ENCODE measurements at places on chromosomes 16 and 17.

DNA sequence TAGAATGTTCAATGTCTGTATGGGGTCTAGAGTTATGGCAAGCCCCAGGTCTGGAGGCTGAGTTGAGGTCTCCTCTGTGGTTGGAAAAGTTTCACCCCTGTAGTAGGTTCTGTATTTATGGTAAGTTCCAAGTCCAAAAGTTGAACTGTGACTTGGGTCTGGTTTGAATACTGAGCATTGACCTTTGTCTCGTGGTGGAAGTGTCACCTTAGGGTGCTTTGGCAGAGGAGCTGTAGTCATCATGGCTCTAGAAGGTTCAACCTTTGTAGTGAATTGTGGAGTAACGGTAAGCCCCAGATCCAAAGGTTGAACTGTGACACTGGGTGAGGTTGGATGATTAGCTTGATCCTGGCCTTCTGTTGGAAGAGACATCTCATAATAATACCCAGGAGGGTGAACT, 17.6 kb downstream of the RDM1 start:
- no peak for DNase-seq

- DNase-seq, result no peak
These were observed 529.1 kb downstream of the HS3ST4 start for GRCh38 chr16:26220894-26221293.

DNA sequence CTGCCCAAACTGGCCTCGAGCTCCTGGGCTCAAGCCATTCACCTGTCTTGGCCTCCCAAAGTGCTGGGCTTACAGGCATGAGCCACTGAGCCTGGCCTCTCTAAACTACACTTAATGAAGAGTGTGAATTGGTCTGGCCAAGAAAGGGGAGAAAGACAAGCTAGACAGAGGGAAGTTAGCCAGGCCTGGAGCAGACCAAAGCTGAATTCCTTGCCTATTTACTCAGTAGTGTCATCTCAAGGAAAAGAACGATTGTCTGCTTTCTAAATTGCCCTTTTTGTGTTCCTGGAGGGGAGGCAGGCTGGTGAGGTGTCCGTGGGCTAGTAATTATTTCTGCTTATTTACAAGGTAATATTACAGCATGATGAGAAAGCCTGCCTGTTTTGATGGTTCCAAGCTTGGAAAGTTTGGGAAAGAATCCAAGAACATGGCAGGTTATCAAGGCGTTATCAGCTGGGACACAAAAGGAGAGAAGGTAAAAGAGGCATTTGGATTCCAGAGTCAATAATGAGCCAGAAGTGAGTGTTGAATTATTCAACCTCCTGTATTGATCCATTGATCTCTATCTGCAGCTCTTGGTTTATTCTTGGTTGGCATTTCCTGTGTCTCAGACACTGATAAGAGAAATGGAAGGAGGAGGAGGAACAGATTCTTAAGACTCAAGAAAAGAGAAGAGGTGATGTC, 6.3 kb upstream of the CBFB start:
- no peak for DNase-seq

DNA sequence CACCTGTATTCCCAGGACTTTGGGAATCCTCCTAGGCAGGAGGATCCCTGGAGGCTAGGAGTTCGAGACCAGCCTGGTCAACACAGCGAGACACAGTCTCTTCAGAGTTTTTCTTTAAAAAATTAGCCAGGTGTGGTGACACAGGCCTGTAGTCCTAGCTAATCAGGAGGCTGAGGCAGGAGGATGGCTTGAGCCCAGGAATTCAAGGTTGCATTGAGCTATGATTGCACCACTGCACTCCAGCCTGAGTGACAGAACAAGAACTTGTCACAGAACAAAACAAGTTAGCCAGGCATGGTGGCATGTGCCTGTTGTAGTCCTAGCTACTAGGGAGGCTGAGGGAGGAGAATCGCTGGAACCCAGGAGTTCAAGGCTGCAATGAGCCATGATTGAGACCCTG, 24.8 kb downstream of the ANKRD40 start:
- no peak for DNase-seq

DNA sequence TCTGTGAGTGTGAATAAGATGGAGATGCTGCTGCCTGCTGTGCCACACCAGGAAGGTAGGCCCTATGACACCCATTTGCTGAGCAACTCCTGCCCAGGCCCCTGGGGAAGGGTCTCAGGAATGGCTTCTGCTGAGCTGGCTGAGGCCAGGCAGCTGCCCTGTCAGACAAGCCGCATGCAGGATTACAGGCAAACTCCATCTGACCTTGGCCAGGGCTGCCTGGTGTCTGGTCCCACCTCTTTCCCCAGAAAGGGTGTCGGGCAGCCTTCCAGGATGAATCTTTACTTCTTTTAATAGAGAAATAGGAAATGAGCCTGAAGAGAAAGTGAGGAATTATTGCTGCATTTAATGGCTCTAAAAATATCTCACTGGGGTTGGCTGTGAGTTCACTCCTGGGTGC, 182.5 kb downstream of the IRX5 start:
- DNase-seq, result no peak

- DNase-seq, result no peak
These were observed 155.7 kb upstream of the C17orf78 start for GRCh38 chr17:37219876-37220606.

- DNase-seq, result no peak
These were observed 15.3 kb upstream of the RPTOR start for GRCh38 chr17:80529104-80529903.

- no peak for DNase-seq
These were observed 47.0 kb downstream of the SLC7A5 start for GRCh38 chr16:87822108-87822970.

DNA sequence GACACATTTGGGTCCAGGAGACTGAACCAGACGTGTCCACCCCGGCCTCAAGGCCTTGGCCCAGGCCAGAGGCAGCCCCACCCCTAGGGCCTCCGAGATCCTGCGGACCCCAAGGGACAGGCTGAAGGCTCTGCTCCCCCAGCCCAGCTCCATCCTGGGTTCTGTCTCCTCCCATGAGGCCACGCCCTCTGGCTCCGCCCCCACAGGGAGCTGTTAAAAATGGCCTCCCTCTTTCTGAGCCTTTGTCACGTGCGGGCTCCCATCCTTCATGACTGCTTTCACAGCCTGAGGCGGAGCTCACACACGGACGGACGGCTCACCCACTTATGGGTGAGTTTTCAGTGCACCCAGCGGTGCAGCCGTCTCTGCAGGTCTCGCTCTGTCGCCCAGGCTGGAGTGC, 6.5 kb upstream of the CACNA1H start:
- no peak for DNase-seq

GRCh38 chr16:1494711-1495110, 1.6 kb downstream of the TELO2 start:
- DNase-seq, result no peak

- no peak for DNase-seq
These were observed 46.9 kb downstream of the CUEDC1 start for GRCh38 chr17:57908278-57908677.

DNA sequence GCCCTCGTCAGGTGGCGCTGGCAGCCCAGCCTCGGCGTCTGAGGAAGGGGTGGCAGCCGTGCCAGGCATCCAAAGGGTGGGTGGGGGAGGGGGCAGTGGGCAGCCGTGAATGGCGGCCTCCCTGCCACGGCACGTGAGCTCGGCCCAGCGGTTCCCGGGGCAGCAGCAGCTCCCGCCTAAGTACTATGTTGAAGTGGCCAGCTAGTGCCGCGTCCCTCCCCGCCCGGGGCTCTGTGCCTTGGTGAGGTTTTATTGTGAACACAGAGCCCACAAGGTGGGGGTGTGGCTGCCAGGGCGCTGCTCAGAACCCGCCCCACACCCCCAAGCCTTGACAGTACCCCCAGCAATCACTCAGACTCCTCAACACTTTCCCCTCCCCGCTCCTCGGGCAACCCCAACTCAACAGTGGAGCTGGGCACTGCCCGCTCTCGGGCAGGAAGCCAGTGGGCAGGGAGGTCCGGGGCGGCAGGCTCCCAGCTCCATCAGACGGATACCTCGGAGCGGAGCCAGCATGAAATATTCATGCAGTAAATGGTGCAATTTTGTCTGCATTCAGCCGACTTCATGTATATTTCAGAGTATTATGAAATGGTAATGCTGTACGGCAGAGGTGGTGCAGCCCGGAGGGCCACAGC, 80.4 kb downstream of the ENGASE start:
- no peak for DNase-seq

DNA sequence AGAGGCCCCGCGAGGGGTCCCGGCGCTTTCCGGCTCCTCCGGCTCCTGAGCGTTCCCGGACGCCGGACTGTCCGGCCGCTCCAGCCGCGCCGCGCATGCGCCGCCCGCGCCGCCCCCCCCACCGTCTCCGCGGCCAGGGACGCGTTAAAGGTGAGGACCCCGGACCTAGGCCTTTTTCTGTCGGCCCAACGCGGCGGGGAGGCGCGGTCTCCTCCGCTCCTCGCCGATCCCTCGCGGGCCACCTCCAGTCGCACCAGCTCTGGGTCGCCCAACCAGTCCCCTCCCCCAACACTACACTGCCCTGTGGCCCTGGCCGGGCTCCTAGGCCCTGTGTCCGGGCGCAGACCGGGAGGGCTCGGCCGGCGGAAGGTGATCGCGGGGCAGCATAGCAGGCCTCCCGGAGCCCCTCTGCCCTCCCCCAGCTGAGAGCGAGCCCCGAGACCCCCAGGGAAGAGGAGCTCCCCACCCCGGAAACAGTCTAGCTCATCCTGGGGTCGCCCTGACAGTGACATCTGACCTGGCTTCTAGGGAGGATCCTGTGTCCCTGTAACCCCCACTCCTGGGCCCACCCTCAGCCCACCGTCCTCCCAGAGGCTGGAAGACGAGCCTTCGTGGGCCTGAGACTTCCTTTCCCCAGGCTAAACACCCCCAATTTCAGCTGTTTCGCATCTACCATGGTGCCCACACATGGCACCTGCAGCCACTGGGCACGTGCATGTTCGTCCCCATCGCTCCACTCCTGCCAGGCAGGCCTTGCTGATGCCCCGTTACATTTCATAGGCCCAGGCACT, 14.7 kb upstream of the BCAR1 start:
- DNase-seq, result peak; percentile 47

DNA sequence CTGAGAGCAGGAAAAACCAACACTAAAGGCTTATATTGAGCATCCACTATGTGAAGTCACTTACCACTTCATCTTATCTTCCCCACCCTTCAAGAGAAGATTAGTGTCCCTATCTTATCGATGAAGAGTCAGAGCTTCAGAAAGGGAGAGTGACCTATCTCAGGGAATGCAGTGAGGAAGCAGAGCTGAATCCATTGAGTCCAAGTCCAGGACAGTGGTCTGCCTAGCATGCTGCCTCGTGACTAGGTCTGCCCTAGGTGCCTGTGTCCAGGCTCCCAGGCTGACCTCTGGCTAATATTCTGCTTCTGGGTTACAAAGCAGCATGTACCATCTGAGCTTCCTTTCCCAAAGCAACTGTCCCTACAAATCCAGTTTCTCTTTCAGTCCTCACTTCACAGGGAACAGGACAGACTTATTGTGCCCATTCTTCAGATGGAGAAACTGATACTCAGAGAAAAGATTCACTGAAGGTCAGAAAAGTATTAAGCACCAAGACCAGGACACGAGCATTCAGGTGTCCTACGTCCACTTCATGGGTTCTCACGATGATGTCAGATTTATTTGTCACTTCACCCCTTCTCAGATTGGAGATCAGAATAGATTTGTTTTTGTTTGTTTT, 13.3 kb upstream of the FZD2 start:
- no peak for DNase-seq

DNA sequence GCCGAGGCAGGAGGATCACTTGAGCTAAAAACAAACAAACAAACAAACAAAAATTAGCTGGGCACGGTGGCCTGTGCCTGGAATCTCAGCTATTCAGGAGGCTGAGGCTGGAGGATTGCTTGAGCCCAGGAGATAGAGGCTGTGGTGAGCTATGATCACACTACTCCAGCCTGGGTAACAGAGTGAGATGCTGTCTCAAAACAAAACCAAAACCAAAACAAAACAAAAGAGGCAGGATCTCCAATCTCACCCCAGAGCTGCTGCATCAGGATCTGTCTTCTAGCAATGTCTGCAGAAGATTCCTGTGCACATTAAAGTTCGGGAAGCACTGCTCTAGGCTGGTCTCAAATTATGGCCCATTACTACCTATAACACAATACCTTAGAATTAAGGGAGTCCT, 43.1 kb downstream of the MAP2K6 start:
- no peak for DNase-seq

- DNase-seq, result no peak
These were observed 118.2 kb upstream of the KCNJ18 start for GRCh38 chr17:21573961-21574610.

- DNase-seq, result no peak
These were observed 78.3 kb upstream of the ASIC2 start for GRCh38 chr17:33371377-33371776.

DNA sequence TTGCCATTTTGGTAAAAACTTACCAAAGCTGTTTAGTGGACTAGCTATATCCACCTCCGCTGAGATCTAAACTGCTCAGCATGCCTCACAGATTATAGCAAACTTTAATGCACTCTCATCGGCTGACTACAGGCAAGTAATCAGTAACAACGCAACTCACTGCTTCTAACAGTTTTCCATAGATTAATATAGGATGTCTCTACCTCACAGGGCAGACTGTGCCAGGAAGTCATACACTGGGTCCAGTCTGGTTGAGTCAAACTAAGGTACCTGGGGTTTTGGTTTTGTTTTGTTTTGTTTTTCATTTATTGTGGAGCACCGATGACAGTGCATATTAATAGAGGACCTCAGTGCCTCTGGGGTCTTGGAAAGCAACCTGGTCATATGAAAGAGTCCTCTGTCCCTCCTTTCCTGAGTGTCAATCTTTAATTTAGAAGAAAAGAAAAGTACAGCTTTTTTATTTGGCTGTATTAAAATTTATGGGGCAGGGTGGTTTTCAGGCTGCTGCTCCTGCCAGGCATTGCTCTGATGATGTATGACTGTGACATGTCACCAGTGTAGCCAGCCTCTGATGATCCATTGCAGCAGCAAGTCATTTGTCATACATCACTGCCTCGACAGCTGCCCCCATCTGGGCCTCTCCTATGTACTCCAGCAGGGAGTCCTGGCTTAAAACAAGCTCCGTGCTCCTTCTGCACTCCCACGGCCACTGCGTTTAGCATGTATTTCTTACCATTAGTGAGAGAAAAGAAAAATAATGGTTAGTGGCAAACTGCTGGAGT, 854.1 kb downstream of the KCNJ2 start:
- peak; percentile 88 for DNase-seq

GRCh38 chr17:8244768-8245167, 3.1 kb downstream of the CTC1 start:
- no peak for DNase-seq

DNA sequence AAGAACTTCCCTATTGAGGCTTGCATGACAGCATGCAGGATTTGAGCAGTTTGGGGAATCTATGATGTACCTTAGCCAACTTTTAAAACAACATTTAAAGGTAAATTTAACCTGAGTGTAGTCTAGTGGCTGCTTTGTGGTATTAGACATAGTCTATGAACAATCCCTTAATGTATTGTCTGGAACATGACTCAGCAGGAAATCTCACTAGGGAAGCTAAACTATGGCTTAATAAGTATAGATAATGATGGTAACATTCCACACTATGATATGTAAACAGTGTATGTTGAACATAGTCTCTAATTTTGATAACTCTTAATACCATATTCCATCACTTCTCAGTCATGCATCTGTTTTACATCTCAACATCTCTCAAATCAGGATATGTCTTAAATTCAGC, 52.1 kb upstream of the SLC12A3 start:
- DNase-seq, result no peak
